CD4-positive, CD25-positive, alpha-beta regulatory T cell (primary cell): ENCODE measurements at places on chromosomes 3 and 15. TPM values are rescaled to one million over a fixed set of nuclear protein-coding genes. Genes with fewer than 3 reads are reported as not detected.

The POLG gene
- total RNA-seq, result 157 TPM

The CLDN18 gene
- not detected for total RNA-seq

The NFKBIZ gene
- total RNA-seq, result 637 TPM

The PTH1R gene
- not detected for total RNA-seq

The GABRR3 gene
- total RNA-seq, result not detected

The MRAS gene
- total RNA-seq, result not detected

The NEK11 gene
- 3.3 TPM for total RNA-seq

The SPSB4 gene
- total RNA-seq, result not detected

The CXCR6 gene
- 23.7 TPM for total RNA-seq

The MITF gene
- 0.44 TPM for total RNA-seq

The PCYT1A gene
- 87.4 TPM for total RNA-seq

The CERS3 gene
- total RNA-seq, result 0.17 TPM

The ASB14 gene
- not detected for total RNA-seq

The CNTN4 gene
- total RNA-seq, result not detected
